Choroid plexus epithelial cell (primary cell): ENCODE measurements at places on chromosomes 7 and 10.

DNA sequence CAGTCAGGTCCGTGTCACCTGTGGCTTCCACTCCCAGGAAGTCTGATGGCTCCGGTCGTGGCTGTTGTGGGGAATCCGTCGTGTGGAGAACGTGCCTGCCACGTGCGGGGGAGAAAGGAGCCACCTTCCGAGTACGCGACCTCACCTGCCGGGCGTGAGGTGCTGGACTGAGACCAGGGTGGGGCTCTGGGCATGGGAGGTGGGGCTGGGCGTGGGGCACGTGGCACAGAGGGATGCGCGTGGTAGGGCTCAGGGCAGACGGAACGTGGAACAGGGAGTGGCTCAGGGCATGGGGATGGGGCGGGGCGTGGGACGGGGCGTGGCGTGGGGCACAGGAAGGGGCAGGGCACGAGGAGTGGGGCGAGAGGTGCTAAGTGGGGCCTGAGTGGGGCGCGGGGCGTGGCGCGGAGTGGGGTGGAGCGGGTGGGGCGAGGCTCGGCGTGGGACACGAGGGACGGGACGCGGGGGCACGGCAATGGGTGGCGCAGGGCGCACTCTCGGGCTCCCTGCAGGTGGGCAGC lies 64.8 kb downstream of the C10orf143 start:
- DNase-seq: no peak

- DNase-seq: no peak
These were observed 404.7 kb upstream of the PODXL start for GRCh38 chr7:131961054-131961680.

GRCh38 chr7:73963252-73963822 lies 64.6 kb upstream of the ELN start:
- DNase-seq: no peak

- peak; percentile 52 for DNase-seq
These were observed 118.7 kb downstream of the RALA start for GRCh38 chr7:39741942-39742623.

GRCh38 chr10:128859738-128860386 lies 607.2 kb upstream of the MGMT start:
- peak; percentile 19 for DNase-seq

- DNase-seq: no peak
These were observed 265.5 kb downstream of the ANKRD30A start for GRCh38 chr10:37390926-37391325.

- no peak for DNase-seq
These were observed 45.2 kb upstream of the BPGM start for GRCh38 chr7:134601459-134601858.

DNA sequence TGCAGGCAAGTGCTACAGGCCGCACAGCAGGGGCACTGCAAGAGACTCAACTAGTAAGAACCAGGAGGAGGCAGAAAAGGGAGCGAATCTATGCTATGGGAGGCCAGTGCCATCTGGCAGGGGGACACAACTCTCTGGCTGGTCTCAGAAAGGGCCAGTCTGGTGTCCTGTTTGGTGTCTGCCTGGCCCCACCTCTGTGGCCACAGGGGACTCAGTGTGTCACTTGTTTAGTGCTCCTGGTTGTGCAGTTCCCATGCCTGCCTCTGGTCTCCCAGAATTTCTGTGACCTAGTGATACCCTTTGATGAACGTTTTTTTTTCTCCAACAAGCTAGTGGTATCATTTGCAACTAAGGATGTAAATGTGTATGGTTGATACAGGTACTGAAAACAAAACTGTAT lies 59.2 kb upstream of the JCAD start:
- no peak for DNase-seq

- DNase-seq: peak; percentile 1
These were observed 178.3 kb downstream of the DYNC1I1 start for GRCh38 chr7:95950698-95951097.

DNA sequence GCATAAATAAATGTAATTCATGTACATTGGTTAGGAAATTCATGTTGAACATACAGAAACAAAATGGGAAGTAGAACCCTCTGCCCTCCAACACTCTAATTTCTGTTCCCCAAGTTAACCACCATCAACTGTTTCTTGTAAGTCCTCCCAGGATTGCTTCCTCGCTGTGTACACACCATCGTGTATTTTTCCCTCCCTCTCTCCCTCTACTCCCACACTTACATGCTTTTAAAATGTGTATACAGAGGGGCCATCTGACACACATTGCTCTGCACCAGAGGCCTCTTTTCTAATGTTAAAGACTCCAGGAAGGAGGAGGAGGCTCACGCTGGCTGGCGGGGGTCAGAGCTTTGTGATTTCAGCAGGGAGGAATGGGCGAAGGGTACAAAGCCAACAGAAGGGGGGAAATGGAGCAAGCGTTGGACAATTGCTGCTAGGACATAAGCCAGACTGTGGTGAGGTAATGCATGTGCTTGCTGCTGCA lies 1.9 kb upstream of the EPHA1 start:
- no peak for DNase-seq

DNA sequence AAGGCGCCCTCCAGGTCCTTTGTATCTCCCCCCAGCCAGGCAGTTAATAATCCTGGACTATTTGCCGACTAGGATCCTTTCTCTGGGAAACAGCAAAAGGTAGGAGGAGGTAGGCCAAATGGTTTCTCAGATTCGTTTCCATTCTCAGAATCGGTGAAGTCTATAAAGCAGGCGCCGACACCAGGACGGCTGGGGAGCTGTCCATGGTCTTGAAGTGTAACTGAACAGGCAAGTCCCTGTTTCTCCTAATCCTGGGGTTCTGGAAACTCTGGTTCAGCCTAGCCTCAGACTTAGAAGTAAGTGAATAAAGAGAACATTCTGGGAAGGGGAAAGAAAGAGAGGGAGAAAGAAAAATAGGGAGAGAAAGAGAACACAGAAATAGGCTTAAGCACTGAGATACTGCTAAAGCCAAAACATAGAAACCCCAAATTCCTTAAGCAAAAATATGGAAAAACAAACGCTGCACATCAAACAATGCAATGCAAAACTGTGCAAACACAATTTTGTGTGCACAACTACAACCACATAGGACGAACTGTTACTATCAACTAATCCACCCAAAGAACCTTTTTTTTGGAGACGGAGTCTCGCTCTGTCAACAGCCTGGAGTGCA lies 11.1 kb upstream of the INA start:
- DNase-seq: peak; percentile 88

- no peak for DNase-seq
These were observed 112.3 kb downstream of the HGF start for GRCh38 chr7:81657551-81657950.

DNA sequence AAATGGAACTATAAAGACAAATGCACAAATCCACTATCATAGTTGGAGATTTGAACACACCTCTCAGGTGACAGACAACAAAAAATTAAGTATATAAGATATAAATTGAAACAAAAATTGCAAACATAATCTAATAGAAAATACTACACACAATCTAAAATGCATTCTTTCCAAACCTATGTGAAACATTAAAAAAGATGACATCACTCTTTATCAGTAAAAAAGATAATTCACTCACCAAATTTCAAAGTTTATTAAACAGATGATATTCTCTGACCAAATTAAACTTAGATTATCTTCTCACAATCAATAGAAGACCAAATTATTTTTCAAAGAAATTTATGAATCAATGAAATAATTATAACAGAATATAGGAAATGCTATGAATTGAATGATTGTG lies 4.0 kb downstream of the ZWINT start:
- DNase-seq: no peak
